ENCODE measurements at places on chromosomes 11 and 22. TPM values are rescaled to one million over a fixed set of nuclear protein-coding genes. Genes with fewer than 3 reads are reported as not detected.
A peak's percentile ranks its signal among the peaks of the same experiment; 100 is the strongest.

DNA sequence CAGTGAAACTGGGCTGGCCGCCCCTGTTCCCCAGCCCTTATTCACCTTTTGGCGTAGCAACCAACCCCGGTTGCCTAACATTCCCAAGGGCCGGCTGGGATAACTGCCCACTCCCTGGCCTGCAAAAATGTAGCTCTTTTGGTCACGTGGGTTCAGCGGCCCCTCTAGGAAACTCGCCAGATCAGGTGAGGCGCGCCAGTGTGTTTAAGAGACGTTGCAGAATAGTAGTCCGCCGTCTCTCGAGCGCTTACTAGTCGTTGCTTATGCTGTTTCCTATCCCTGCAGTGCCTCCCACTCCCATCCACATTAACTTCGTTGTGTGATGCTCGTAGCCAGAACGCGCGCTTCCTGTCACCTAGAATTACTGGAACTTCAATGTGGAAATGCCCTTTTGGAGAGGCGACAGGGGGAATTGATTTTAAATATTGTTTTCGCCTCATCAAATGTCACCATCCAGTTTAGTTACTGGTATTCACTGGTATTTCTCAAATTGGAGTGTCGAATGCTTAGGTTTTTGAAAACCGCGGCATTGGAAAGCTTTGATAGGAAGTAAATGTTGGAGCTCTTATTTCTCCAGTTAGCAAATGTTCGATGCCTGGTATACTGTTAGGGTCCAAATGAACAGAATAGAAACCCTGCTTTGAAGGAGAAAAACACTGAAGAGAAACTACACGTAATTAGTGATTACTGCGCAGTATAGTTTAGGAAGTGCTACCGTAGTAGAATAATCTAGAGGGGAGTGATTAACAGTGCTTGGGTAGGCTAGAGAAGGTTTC, 823 bp downstream of the CEP57 start:
- H3K4me1 ChIP-seq: peaks cover 20% of the 10 kb centered on the region
- no peaks in the 10 kb centered on the region for H3K27me3 ChIP-seq
- H3K4me3 ChIP-seq: peak overlapping the region; percentile 73

Gene OR10A2
- not detected for total RNA-seq

- H3K36me3 ChIP-seq: no peaks in the 10 kb centered on the region
- DNase-seq: no peak
- H3K27ac ChIP-seq: no peak overlapping the region
- H3K27me3 ChIP-seq: no peaks in the 10 kb centered on the region
- H3K4me1 ChIP-seq: peaks cover 13% of the 10 kb centered on the region
- peak overlapping the region; percentile 26 for H3K4me3 ChIP-seq
Measured at GRCh38 chr11:36619502-36619901, 21.5 kb upstream of the RAG2 start.

Gene SMTN
- total RNA-seq: 79.3 TPM

Gene EHF
- total RNA-seq: 0.10 TPM

Gene IGSF9B
- total RNA-seq: 0.87 TPM

DNA sequence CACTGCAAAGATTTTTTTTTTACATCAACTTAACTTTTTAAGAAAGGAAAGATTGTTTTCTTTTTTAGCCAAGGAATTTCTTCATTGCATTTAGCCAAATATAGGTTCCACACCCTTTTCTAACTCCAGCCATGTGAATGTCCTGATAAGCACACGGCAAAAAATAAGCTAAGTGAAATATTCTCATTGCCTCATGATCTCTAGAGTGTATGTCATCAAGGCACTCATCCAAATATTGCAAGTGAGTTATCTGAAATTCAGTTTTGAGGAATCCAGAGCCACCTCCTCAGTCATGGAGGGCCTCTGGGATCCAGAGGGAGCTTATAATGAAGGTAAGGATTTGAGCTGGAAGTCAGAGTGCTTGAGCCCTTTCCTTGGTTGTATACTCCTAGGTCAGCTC, 80.0 kb downstream of the BLID start:
- no peak overlapping the region for H3K4me3 ChIP-seq
- H3K27ac ChIP-seq: no peak overlapping the region
- DNase-seq: no peak
- H3K4me1 ChIP-seq: no peaks in the 10 kb centered on the region
- H3K36me3 ChIP-seq: no peaks in the 10 kb centered on the region

Gene KRTAP5-1
- total RNA-seq: not detected

GRCh38 chr11:47766509-47767227, 473 bp downstream of the FNBP4 start:
- H3K27ac ChIP-seq: peak overlapping the region; percentile 99
- DNase-seq: peak; percentile 83
- peak overlapping the region; percentile 86 for H3K4me3 ChIP-seq
- no peaks in the 10 kb centered on the region for H3K27me3 ChIP-seq
- peaks cover 33% of the 10 kb centered on the region for H3K36me3 ChIP-seq

Gene POU2AF2
- total RNA-seq: 2.1 TPM
